ENCODE measurements at places on chromosomes 12 and 14.
A peak's percentile ranks its signal among the peaks of the same experiment; 100 is the strongest.

DNA sequence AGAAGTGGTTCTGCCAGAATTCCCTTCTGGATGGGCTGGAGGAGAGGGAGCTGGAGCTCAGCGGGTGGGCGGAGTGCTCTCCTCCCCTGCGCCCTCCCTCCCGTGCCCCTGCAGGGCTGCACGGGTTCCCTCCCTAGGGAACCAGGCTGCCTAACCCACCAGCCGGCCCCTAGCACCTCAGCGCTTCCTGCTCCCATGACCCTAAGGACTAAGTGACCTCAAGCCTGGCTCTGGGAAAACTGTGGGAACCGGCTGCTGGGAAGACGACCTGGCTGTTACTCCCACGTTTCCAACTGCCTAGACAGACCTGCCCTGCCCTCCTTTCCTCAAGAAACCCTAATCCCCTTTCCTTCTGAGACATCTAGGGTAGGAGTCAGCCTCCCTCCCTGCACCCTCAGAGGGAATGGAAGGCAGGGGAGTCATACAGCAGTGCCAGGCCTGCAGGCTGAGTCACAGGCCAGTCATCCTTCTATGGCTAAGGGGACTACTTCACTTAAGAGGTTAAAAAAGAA, 31.5 kb downstream of the SLC6A12 start:
- DNase-seq, result no peak

DNA sequence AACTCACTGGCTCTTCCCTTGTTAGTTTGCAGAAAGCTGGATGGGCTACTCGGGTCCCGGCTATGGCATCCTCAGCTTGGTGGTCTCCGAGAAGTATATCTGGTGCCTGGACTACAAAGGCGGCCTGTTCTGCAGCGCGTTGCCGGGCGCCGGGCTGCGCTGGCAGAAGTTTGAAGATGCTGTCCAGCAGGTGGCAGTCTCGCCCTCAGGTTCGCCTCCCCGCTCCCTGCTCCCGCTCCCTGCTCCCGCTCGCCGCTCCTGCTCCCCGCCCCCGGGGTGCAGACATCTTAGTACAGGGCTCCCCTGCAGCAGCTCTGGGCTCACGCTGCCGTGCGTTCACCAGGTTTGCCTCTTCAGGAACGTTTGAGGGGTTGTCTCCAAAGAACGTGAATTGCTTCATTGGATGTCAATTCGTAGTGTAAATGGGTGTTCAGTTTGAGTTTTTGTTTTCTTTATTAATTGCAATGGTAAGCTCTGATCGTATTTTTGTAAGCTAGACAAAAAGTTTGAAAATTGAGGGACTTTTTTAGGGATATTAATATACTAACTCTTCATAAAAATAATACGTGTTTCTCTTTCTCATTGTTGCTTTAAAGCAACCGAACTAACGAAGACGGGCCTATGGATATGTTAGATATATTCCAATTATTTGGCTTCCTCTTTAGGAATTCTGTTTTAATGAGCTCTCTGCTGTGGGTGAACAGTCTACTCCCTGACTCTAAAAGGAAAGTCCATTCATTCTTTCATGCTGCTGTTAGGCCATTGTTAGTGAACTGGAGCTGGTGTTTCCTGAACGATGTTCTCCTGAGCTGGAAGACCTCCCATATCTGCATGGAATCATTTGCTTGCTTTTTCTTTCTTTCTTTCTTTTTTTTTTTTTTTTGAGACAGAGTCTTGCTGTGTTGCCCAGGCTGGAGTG, 71.3 kb downstream of the ANKRD9 start:
- DNase-seq, result peak; percentile 60

GRCh38 chr14:100341301-100342031, 18.3 kb downstream of the SLC25A47 start:
- peak; percentile 49 for DNase-seq

DNA sequence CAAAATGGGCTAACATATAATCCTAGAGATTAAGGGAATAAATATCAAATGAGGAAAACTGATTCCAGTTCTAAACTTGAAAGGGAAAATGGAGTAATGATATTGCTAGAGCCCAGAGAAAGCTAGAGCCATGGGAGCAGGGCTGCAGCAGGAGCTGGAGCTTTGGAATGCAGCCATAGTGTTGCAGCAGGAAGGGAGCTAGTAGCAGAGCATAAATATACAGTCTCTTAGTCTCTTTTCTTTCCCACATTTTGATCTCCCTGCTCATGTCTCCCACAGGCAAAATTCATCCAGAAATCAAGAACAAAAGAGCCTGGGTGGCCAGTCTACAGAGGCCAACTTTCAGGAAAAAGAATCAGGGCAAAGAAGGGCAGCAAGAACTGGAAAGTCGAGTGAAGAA, 253.7 kb downstream of the ATXN7L3B start:
- no peak for DNase-seq

DNA sequence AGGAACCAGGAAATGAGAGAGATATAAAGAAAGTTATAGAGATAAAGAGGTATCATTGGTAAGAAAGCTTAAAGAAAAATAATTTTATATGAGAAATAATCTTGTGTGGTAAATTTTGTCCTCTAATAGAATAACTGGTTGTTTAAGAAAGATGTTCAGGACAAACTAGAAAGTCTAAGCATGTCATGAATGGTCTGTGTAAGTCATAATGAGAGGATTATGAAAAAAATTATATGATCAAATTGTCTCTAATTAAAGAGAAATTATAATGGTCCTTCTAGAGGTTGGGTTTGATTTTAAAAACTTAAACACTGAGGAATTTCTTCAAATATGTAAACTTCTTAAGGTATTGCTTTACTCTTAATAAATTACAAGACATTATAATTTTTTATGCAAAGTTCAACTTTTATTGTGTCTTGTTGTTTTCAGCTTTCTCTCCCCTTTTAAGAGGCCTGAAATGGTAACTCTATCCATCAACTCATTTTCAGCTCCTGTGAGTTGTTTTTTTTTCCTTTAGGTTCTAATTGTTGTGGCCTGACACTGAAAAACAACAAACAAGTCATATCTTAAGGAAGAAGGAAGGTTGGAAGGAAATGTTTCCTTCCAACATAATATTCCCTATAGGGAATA, 88.2 kb upstream of the CNOT2 start:
- no peak for DNase-seq

- peak; percentile 54 for DNase-seq
These were observed 193.6 kb upstream of the NUDT4 start for GRCh38 chr12:93183940-93184671.

DNA sequence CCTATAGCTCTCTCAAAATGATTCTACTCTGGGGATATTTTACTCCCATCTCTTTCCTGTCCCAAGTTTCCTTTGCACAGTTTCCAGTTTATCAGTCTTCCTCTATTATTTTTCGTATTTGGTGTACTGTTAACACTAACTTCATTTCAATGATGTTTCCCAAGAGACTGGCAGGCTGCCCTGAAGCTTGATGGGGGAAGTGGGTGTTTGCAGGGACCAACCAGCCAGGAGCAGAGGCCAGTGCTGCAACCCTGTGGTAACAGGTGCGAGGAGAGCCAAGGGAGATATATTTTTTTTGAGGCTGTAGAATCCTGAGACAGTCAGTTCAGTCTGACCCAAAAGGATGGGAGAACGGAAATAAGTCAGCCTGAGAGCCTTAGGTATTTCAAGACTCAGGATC, 11.8 kb upstream of the CEBPE start:
- no peak for DNase-seq

GRCh38 chr14:96086574-96087077, 47.5 kb downstream of the C14orf132 start:
- no peak for DNase-seq

DNA sequence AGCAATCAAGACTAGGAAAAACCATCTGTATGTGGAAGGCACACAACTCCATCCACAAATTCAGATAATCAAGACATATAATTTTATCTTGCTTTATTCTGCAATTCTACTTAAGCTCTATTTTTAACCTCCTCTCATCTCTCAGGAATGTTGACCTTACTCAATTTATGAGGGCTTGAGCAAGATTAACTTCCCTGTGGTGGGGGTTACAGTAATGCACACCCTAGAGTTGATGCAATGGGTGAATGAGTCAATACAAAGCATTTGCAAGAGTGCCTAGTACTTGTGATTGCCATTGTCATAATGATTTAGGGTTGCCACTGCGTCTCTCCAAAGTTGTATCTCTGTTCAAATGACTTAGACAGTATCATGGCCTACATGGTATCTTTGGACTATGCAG, 1598.4 kb upstream of the TMEM132C start:
- DNase-seq, result no peak

- no peak for DNase-seq
These were observed 133.6 kb downstream of the FGD4 start for GRCh38 chr12:32532951-32533350.

- DNase-seq, result no peak
These were observed 39.1 kb upstream of the PAPLN start for GRCh38 chr14:73198253-73198652.

- no peak for DNase-seq
These were observed 116.4 kb upstream of the LRFN5 start for GRCh38 chr14:41490323-41490722.

DNA sequence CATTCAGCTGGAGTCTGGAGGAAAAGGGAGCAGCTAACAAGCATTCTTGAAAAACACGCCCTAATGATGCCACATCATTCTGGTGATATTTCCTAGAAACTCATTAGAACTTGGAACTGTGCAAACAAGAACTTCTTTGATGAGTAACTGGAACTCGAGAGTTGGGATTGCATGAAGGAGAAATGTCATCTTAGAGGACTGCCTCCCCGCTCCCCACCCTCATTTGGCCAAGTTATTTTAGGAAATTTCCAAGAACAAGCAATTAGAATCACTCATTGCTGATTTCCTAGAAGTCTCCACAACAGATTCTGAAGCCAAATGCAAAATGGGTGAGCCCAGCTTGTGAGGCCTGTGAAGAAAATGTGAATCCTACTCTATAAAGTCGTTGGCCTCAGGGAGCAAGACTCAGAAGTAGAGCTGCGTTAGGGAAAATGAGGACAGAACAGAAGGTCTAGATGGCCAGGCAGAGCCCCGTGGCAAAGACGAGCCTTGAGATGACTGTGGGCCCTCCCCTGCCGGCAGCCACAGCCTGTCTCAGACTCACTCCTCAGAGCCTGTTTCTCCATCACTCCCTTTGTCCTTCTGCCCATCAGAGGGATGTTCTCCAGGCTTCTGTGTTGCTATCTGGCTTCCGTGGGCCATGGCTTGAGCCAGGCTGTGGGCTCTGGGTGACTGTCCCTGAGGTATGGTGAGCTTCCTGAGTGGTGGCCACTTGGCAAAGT, 38.4 kb downstream of the RTL1 start:
- no peak for DNase-seq

DNA sequence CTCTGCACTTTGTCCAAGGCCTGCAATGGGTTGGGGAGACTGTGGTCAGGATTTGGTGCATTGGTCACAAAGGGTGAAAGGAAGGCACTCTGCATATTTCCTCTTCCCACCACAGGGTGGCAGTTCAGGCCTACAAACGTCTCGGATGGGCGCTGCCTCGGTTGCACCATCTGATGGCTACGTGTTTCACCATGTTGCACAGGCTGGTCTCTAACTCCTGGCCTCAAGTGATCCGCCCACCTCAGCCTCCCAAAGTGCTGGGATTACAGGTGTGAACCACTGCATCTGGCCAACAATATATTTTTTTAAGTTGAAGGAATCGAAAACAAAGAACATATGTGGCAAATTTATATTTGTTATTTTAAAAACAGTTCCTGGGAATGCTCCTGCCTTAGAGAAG, 35.1 kb downstream of the TMBIM6 start:
- peak; percentile 31 for DNase-seq

- no peak for DNase-seq
These were observed 10.9 kb downstream of the BCL7A start for GRCh38 chr12:122032580-122032979.

DNA sequence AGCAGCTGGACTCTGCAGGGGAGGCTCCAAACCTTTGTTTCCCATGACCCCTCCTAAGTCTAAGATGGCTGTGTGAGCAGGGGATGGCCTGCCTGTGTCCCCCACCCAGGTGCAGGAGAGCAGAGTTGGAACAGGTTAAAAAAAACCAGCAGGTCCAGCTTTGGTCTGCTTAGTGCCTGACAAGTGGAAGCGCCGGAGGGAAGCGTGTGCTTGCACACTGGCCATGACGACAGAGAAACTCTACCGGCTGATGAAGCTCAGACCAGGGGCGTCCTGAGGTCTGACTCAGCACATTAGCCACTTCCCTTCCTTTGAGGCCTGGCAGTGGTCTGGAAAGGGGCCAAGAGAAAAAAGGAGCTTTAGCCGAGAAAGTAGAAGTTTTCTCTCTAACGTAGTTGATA, 280.1 kb downstream of the VRK1 start:
- DNase-seq, result no peak

GRCh38 chr12:4584281-4584680, 22.3 kb downstream of the DYRK4 start:
- no peak for DNase-seq

DNA sequence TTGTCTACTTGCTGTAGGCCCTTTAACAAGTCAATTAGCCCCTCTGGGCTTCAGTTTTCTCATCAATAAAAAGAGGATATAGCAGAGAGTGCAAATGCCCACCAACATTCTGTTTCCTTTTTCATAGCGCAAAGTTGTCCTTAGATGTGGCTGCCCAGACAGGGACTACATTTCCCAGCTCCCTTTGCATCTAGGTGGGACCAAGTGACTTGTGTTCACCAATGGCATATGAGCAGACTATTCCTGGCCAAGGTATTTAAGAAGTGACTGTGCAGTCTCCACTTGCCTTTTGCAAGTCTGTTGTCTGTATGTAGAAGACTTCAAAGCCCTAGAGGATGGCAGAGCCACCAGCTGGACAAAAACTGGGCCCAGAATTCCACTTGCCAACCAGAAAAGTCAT, 59.7 kb downstream of the DAO start:
- DNase-seq, result peak; percentile 9

- no peak for DNase-seq
These were observed 1044.9 kb upstream of the FLRT2 start for GRCh38 chr14:84485036-84485435.

DNA sequence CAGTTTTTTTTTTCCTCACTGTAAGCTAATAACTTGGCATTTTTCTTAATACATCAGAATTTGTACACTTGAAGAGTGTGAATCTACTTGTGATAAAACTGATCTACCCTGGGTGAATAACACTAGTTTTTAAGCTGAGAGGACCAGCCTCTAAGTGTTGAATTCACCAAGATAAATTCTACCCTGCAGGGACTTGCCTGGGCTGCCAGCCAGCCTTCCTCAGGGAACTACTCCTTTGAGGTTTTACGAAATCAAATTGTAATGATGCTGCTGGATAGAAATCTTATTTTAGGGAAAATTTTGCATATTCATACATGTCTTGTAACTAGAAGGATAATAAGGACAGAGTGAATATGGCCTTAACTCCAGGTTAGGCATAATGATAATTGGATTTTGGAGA, 1.9 kb downstream of the MED21 start:
- DNase-seq, result no peak

- no peak for DNase-seq
These were observed 12.8 kb downstream of the NEK9 start for GRCh38 chr14:75113932-75114539.

- DNase-seq, result no peak
These were observed 20.6 kb downstream of the CNIH1 start for GRCh38 chr14:54420478-54421142.

GRCh38 chr12:90211017-90211416, 502.4 kb upstream of the ATP2B1 start:
- no peak for DNase-seq
